GM12878 (cell line): ENCODE measurements at places on chromosomes 11 and 22. TPM values are rescaled to one million over a fixed set of nuclear protein-coding genes. Genes with fewer than 3 reads are reported as not detected.

DNA sequence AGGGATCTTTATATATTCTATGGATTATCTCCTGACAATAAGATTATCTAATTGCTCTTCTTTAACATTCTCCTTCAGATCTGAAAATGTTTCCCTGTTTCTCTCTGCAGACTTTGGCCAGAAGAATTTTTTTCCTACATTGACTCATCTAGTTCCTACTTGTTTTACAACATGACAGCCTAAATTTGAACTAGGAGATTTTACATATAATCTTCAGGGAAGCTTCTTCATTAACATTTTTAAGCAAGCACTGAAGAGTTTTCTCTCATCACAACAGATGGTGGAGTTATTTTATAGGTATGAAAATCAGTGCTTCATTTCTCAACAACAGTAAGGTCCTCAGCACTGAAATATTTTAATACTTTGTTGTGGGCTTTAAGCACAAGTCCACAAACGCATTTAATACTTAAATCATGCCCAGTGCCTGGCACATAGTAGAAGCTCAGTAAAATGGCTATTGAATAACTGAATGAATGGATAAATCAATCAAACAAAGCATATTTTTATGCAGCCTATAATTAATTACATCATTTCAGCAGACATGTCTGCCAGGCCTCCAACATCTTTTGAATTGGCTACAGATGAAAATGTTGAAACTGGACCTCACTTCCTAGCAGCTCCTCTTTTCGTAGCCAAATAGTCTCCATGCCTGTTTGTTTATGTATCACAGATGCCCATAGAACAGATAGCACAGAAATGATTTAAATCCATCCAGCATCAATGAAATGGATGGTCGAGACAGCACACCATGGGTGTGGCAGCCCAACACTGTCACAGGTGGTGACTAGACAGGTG lies 117.3 kb upstream of the POU2AF2 start:
- no peaks in the 10 kb centered on the region for H3K4me1 ChIP-seq
- H3K4me3 ChIP-seq, result no peak overlapping the region
- DNase-seq, result no peak
- no peak overlapping the region for H3K27ac ChIP-seq

DNA sequence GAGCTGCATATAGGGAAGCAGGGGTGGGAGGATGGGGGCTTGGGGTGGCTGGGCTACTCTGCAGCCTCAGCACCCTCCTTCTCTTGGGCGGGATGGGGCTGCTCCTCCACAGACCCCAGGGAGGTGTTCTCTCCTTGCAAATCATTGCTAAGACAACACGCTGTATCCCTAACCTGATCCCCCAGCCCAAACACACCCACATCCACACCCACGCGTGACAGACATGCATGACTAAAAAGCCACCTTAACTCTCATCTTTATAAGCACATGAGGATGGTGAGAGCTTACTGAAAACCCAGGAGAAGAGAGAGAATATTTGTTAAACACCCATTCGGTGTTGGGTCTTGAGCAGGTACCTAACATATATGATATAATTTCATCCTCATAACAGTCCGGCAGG lies 39.9 kb upstream of the EIF3D start:
- no peaks in the 10 kb centered on the region for H3K4me1 ChIP-seq
- no peaks in the 10 kb centered on the region; the same call in 1 of the 2 replicates for H3K27me3 ChIP-seq
- H3K27ac ChIP-seq, result no peak overlapping the region
- DNase-seq, result no peak

- DNase-seq, result no peak
- no peak overlapping the region for H3K4me3 ChIP-seq
- H3K36me3 ChIP-seq, result no peaks in the 10 kb centered on the region
- no peak overlapping the region for H3K27ac ChIP-seq
These were observed 4.5 kb downstream of the FHIP1B start for GRCh38 chr11:6229911-6230310.

GRCh38 chr22:36544107-36544620 lies 15.2 kb upstream of the EIF3D start:
- H3K4me1 ChIP-seq, result no peaks in the 10 kb centered on the region
- no peaks in the 10 kb centered on the region for H3K36me3 ChIP-seq
- no peak overlapping the region for H3K4me3 ChIP-seq
- H3K27me3 ChIP-seq, result no peaks in the 10 kb centered on the region

DNA sequence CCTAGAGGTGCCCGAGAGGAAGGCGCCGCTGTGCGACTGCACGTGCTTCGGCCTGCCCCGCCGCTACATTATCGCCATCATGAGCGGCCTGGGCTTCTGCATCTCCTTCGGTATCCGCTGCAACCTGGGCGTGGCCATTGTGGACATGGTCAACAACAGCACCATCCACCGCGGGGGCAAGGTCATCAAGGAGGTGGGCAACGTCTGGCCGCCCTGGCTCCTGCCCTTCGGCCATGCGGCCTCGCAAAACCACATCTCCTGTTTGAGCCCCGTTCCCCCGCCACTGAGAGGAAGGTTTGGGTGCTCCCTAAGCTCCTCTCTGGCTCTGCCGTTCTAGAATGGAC lies 3.4 kb downstream of the SLC17A6 start:
- H3K27me3 ChIP-seq, result peaks cover 38% of the 10 kb centered on the region
- no peak for DNase-seq
- H3K27ac ChIP-seq, result no peak overlapping the region

- peaks cover 10% of the 10 kb centered on the region for H3K4me1 ChIP-seq
- no peaks in the 10 kb centered on the region for H3K27me3 ChIP-seq
- no peak overlapping the region for H3K4me3 ChIP-seq
- DNase-seq, result no peak
These were observed 7.5 kb downstream of the DIXDC1 start for GRCh38 chr11:111944651-111945051.

- H3K27me3 ChIP-seq, result no peaks in the 10 kb centered on the region
- DNase-seq, result no peak
- H3K36me3 ChIP-seq, result no peaks in the 10 kb centered on the region; the same call in 1 of the 2 replicates
- H3K27ac ChIP-seq, result no peak overlapping the region
- peaks cover 26% of the 10 kb centered on the region for H3K4me1 ChIP-seq
- H3K4me3 ChIP-seq, result no peak overlapping the region
These were observed 168.6 kb upstream of the GRK3 start for GRCh38 chr22:25395915-25396314.

ZNF70 gene
- 2.3 and 2.4 TPM in 2 replicates for total RNA-seq

DNA sequence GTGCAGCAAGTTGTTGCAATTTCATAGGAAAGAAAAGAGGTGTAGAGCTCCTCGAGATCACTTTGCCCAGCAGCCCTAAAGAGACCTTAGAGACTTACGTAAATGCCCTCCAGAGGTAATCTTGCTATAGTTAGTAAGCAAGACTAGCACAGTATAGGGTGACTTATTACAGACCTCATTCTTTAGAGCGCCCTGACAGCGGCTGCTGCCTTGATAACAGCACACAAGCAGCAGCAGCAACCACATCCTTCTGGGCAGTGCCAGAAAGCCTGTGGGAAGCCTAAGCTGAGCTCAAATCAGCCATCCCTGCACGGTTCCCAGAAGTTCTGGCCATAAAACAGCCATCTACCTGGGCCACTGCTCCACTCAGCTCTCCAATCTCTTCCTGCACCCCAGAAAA lies 22.6 kb upstream of the OR56B1 start:
- H3K4me1 ChIP-seq, result no peaks in the 10 kb centered on the region
- peaks cover 10% of the 10 kb centered on the region for H3K36me3 ChIP-seq
- no peak for DNase-seq
- no peak overlapping the region for H3K27ac ChIP-seq
